ENCODE measurements at places on chromosomes 4 and X.
A peak's percentile ranks its signal among the peaks of the same experiment; 100 is the strongest.

DNA sequence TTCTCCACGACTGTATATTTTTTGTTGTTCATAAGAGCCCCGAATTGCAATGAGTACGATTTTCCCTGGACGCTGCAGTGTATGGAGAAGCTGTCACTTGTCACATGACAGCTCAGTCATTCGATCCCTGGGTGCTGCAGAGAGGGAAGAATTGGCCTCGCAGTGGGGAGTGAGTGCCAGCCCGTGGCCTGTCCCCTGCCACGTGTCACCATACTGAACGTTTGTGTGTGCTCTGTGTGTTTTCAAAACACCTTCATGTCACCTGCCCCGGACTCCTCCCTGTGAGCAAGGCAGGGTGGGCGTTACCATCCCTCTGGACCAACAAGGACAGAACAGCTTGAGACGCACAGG is 77.9 kb downstream of the TBL1X start:
- DNase-seq: no peak

DNA sequence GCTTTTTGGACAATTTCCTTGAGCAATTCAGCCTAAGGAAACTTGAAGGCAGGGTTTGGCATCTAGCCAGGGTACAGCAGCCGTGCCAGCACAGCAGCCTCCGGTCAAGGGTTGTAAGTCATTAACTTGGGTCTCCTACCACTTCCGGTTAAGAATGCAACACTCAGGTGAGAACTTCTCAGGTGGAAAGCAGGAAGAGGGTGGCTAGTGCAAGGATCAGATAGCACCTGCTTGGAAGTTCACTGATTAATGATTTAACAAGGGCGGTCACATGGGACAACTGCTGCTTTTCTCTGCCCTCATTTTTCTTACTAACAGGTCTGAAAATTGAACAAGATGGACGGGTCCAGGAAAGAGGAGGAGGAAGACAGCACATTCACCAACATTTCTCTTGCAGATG is 30.1 kb upstream of the SCOC start:
- DNase-seq: no peak

GRCh38 chr4:159706704-159707103 is 603.8 kb downstream of the RAPGEF2 start:
- no peak for DNase-seq

DNA sequence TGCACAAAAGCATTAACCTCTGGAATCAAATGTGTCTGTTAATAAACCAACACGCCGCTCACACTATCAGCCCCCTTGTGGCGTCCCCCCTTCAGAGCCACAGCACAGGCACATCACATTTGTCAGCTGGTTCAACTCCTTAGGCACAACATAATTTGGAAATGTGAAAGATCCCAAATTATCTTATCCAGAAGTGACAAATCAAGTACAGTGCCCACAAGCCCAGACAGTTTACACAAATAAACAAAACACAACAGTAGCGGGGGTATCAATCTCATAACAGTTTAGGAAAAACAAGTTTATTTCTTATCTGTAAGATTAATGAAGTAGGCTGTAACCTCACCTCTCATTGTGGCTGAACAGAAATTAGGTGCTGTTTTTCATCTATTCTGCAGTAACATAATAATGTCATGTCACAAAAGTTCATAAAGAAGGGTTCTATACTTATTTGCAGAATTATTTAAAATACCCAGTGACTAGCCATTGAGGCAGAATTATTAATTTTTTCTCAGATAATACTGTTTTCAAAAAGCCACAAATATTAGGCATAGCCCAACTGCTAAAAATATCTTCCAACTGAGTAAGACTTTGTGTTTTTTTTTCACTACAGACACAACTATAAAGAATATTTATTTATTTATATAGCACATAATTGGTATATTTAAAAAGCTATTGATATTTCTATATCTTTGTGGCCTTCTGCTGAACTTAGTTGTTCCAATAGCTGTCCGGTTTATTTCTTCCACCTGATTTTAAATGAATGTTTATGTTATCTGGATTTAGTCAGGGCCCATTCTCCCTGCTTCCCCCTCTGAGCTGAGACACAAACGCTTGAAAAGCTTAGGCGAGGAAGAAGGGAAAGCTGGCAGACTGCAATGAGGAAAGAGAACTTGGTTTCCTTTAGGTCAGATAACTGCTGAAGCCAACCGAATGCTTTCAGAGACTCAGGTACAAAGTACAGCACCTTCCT is 214.7 kb downstream of the QDPR start:
- DNase-seq: no peak

GRCh38 chr4:7906171-7906701 is 33.4 kb downstream of the AFAP1 start:
- DNase-seq: no peak

- DNase-seq: no peak
Observed at GRCh38 chrX:40996886-40997530, 88.2 kb upstream of the USP9X start.

GRCh38 chr4:41420541-41420940 is 117.4 kb upstream of the LIMCH1 start:
- DNase-seq: no peak

DNA sequence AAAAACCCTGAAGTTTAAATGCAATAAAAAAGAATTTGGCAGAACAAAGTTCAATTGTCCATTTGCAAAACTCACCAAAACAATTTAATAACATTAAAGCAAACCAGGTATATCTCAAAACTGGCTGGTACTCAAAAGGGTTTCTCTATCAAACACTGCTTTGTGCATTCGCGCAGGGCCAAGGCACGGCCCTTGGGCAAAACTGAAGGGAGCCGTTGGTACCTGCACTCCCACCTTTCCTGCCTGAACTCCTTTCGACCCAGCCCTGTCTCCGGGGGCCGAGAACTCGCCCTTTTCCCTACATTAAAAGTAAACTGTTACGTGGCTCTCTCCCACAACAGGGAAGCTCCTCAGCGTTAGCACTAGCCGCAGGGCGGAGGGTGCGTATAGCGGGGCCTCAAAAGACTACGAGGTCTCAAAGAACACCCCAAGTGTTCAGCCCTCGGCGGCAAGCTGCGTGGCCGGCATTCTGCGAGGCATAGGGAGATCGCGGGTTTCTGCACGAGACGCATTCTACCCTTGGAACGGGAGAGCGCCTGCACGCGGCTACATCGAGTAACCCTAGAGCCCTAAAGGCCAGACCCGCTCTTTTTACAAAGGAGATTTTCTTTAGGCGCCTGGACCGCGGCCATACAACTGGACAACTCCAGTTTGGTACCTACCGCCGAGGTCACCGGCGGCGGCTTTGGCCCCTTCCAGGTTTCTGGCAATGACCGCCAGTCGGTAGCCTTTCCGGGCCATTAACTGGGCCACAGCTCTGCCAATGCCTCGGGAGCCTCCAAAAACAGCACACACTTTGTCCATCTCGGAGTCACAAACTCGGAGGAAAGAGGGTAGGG is 550 bp downstream of the CBR4 start:
- peak; percentile 34 for DNase-seq

DNA sequence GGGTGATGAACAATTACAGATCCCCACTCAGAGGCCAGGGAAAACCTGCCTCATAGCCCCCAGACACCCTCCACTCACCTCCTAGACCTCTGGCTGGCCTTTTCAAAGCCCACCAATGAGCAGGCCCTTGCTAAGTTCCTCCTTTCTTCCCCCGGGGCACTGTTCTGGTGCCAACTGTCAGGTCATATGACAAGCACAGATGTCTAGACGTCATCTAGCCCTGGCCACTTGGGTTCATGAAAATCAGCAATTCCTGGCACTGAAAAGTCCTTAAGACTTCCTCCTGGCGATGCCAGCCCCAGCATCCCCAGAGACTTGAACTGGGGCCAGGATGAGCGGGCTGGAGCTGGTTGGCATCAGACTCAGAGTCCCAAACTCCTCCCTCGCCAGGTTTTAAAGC is 115.6 kb upstream of the NALF2 start:
- DNase-seq: no peak

- DNase-seq: no peak
Observed at GRCh38 chr4:12884846-12885796, 599.0 kb downstream of the RAB28 start.

GRCh38 chr4:8910822-8911315 is 39.2 kb upstream of the HMX1 start:
- peak; percentile 2 for DNase-seq

GRCh38 chr4:77095101-77095821 is 19.5 kb upstream of the CCNI start:
- DNase-seq: peak; percentile 51

DNA sequence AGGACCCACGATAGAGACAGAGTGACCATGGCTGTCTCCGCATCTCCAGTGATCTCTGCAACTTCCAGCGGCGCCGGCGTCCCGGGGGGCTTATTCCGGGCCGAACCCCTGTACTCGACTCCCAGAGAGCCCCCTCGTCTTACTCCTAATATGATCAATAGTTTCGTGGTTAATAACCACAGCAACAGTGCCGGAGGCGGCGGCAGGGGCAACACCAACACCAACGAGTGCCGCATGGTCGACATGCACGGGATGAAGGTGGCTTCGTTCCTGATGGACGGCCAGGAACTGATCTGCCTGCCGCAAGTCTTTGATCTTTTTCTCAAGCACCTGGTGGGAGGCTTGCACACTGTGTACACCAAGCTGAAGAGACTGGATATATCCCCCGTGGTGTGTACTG is 343 bp downstream of the DACH2 start:
- no peak for DNase-seq

DNA sequence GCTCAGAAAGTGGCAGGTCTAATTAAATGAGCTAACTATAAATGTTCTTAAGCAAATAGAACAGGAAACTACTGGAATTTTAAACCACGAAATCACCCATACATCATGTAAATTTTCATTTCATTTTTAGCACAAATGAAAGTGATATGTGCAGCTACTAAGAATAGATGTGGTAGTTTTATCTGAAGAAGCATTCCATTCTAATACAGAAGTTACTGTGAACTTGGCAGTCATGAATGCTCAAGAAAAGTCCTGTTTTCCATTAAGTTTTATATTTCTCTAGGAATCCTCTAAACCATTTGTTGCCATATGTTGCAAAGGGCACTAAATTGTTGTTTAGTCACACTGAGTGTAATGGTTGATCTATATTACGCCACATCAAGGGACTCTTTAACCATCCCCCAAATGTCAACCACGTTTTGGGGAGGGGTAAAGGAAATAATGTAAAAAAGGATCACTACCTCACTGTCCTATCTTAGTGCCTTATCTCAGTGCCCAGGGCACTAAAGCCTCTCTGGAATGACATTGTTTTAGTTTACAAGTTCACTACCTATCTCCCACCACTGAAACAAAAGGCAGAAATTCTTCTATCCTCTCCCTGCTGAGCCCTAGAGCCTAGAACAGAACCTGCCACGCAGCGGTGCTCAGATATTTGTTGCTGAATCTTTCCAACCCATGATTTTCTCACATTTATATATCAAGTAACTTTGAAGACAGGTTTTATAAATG is 118.0 kb downstream of the SHISA3 start:
- DNase-seq: no peak

- DNase-seq: no peak
Observed at GRCh38 chr4:6404611-6405396, 67.6 kb downstream of the PPP2R2C start.

DNA sequence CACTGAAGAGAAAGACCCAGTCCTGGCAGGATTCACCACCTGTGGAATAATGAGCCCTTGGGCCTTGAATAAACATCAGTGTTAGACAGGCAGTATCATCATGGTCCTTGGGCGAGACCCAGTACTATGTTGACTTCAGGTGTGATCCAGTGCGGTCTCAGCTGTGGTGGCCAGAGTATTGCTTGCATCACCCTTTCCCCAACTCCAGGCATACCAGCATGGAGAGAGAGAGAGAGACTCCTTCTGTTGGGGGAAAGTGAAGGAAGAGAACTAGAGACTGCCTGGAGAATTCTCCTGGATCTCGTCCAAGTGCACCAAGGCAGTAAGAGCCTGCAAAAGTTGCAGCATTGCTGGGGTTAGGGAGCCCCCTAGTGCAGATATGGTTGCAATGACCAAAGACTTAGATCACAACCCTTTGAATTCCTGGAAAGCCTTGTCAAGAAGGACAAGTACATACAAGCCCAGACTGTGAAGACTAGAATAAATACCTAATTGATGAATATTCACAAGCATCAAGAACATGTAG is 61.1 kb upstream of the VAMP7 start:
- no peak for DNase-seq

DNA sequence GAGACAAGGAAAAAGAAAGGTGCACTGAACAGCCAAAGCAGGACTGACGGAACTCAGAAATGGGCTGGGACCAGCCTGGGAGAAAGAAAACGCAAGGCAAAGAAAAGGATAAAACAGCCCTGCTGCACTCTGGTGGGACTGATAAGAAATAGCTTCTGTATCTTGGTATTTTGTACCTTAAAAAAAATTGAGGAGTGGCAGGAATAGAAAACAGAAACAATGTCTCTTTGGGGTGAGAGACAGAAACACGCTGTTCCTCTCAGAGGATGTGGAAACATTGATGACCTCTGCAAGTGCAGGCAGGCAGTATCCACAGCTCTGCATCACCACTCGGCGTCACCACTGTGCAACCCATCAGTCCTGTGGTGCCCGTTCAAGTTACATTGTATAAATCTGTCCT is 152.5 kb upstream of the SPRY1 start:
- no peak for DNase-seq

GRCh38 chr4:102778720-102779119 is 18.0 kb upstream of the MANBA start:
- no peak for DNase-seq

- DNase-seq: no peak
Observed at GRCh38 chrX:71420686-71421085, 54.5 kb downstream of the TAF1 start.

- no peak for DNase-seq
Observed at GRCh38 chr4:17284323-17285175, 227.3 kb downstream of the QDPR start.

DNA sequence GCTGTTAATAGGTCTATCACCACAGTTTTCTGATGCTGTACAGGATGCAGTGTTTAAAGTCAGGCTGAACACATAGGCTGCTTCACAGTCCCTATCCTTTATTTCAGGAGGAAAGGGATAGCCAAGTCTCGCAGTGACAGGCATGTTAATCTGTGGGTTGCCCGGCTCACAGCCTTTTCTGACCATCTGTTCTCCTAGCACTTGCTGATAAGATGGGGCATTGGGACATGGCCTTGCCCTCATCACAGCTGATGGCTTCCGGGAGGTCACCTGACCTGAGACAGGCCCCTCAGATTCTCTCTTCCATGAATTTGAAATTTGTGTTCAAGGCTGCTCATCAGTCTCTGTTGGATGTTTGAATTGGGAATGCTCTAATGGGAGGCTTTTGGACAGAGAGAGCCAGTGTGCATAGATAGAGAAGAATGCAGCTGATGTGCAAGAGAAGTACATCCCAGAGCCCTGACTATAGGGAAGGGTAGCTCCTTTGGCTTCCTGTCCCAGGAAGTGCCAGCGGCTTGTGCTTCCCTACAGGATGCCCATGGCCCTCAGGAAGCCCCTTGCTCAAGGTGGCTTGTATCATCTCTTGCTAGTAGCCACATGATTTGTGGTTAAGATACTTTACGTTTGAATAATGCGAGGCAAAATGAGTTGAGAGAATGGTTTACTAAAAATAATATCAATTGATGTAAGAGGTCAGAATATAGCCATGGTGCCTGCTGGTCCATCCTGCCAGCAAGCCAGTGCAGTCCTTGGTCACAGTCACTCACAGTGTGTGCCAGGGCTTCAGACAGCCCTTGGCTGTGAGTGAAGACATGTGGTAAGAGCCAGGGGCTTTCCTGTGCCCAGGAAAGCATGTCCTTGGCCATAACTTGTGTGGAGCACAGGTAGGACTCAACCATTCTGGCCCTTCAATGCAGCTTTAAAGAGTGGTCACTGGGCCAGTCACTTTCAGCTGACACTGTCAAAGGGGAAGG is 88.6 kb downstream of the TSPAN7 start:
- DNase-seq: no peak
